WTC11 (cell line): ENCODE measurements at places on chromosomes 6 and 20. TPM values are rescaled to one million over a fixed set of nuclear protein-coding genes. Genes with fewer than 3 reads are reported as not detected.

DNA sequence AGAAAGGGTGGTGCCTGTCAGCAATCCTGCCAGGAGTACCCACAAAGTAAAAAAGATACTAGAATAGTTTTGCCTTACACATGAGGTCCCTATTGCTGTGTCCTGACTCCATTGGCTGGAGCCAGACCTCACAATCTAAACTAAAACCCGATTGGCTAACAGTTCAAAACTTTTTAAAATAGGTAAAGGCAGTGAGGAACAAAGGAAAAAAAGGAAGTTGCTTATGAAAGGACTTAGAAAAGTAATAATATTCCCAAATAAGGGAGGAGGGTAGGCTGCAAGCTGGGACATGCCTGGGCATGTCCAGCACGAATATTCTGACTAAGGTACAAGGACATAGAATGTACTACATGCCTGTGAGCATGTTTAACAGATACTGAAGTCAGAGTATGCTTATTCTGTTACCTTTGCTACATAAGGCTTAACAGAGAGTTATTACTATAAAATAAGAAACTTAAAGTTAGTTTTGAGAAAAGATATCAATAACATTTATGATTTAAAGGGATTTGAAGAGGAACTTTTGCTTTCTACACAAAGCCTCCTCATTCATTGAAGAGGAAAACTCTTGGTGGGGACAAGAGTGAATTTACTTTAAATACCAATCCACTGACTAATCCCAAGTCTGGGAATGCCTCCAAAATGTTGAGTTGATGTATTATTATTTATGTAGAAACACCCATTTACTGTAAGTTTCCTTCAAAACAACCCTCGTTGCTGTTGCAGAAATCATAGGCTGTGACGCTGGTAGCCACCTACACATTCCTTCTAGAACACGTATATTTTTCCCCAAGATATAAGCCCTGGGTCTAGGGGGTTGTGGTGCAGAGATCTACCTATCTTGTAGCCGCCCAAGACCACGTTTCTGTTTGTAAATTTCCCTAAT lies 8.2 kb upstream of the MTHFD1L start:
- peaks cover 6% of the 10 kb centered on the region for H3K27me3 ChIP-seq
- H3K4me3 ChIP-seq: no peak overlapping the region
- H3K27ac ChIP-seq: peak overlapping the region; percentile 62; the same call in 1 of the 2 replicates
- no peak for DNase-seq
- peaks cover 6% of the 10 kb centered on the region for H3K36me3 ChIP-seq
- H3K4me1 ChIP-seq: peaks cover 27% of the 10 kb centered on the region

DNA sequence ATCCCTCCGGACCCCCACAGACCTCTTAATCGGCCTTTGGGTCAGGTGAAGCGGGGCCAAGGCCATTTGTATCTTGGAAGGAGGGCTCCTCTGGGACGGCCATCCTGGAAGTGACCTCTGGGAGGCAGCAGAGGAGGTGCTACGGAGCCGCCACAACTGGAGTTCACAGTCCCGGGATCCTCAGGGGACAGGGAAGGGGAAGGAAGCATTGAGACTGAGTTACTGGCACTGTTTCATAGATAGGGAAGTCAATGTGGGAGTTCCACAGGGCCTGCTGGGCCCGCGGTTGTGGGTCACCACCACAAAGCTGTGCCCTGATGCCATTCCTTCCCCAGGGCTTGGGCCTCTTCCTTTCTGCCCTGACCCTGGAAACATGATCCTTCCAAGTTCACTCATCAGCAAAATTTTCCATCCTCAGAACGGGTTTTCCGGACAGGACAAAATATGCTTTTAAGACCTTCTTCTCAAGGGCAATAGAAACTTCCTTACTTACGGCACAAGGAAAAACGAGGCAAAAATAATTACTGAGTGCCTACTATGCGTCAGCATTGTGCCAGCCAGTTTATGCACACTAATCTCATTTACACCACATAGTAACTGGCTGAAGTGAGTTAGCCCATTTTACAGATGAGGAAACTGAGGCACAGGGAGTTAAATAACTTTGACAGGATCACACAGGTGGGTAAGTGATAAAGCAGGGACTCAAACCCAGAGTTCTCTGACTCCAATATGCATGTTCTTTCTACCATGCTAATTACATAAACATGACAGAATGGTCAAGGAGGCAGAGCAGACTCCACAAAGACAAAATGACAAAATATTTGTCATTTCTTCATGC lies 143.8 kb downstream of the UNC5CL start:
- peak; percentile 82 for DNase-seq
- H3K4me1 ChIP-seq: peaks cover 12% of the 10 kb centered on the region
- H3K27me3 ChIP-seq: peaks cover 47% of the 10 kb centered on the region
- no peaks in the 10 kb centered on the region for H3K36me3 ChIP-seq

DNA sequence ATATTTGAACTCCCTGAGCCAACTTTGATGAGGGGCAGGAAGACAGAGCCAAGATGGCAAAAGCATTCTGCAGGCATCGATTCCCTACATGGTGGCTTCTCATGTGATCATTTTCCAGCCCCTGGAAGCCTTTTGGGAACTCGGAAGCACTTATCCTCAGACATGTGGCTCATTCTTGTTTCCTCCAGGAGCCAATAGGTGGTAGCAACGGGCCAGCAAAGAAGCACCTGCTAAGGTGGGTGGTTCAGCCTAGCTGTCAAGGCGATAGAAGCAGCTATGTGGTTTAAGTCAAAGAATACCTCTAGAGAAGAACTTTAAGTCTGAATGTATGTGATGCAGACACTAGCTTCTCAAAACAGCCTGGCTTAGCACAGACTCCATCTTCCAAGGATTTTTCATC lies 64.9 kb upstream of the PAX1 start:
- no peaks in the 10 kb centered on the region; the same call in 1 of the 2 replicates for H3K36me3 ChIP-seq
- H3K4me1 ChIP-seq: no peaks in the 10 kb centered on the region
- no peak overlapping the region for H3K4me3 ChIP-seq
- no peak overlapping the region for H3K27ac ChIP-seq
- peaks cover 3% of the 10 kb centered on the region; the same call in 1 of the 2 replicates for H3K27me3 ChIP-seq

Gene ZBP1
- not detected in 3 replicates for total RNA-seq
